ENCODE measurements at places on chromosomes 3 and 15.

DNA sequence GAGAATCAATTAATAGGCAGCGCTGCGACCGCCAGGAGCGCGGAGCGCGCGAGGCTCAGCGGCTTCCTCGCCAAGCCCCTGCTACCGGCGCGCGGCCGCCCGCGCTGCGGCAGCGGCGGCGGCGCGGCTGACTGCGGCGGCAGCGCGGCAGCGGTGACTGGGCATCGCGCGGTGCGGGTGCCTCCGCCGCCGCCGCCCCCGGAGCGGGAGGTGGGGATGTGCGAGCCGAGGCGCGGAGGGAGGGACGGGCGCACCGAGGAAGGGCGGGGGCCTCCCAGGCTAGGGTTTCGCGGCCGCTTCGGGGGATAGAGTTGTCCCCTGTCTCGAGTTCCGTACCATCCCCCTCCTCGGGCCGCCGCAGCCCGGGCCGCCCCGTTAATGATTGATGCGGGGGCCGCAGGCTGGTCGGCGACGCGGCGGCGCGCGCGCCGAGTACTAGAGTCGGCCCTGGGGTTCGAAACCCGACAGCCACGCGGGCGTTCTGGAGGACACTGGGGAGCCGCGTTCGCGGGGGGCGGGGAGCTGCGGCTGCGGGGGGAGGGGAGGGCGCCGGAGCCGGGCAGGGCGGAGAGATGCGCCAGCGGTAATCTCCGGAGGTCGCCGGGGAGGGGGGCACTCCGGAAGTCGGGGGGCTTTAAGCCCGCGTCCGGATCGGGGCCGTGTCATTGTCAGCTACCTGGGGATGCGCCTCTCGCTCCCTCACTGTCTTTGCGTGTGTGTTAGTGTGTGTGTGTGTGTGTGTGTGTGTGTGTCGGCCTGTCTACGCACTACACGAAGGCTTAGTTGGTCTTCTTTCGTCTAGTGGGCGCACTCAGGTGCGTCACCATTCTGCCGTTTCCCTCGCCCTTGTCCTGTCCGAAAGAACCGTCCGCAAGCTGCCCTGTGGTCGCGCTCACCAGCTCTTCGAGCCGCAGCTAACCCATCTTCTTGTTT is at the start of gene PAQR9:
PAQR9 (minus strand) TSS at position 159 of the 933 bp plus-strand sequence. CDS start 338 bp downstream, outside the sequence.
- no peak for DNase-seq

DNA sequence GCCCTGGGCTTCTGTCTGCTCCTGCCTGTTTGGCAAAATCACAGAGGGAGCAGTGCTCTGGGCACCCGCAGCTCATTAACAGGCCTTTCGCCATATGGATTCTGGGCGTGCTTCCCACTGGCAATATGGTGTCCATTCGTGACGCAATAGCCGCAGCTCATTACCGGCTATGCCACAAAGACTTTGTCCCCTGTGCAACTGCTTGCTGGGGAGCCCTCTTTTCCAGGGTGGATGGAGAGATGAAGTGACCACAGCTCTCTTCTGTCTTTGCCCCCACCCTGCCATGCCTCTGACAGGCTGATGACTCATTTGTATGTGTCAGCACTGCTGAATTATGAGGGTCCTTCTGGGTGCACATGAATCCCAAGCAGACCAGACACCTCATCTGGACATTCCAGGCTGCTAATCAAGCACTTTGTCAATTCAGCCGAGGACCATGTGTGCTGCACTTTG is 214.3 kb upstream of the FEZF2 start:
- DNase-seq = no peak

- DNase-seq = no peak
Measured at GRCh38 chr3:13563911-13564310, 15.0 kb downstream of the FBLN2 start.

- no peak for DNase-seq
Measured at GRCh38 chr3:126346466-126346865, 10.7 kb downstream of the KLF15 start.

GRCh38 chr3:127565711-127566110 is 24.8 kb downstream of the TPRA1 start:
- no peak for DNase-seq

DNA sequence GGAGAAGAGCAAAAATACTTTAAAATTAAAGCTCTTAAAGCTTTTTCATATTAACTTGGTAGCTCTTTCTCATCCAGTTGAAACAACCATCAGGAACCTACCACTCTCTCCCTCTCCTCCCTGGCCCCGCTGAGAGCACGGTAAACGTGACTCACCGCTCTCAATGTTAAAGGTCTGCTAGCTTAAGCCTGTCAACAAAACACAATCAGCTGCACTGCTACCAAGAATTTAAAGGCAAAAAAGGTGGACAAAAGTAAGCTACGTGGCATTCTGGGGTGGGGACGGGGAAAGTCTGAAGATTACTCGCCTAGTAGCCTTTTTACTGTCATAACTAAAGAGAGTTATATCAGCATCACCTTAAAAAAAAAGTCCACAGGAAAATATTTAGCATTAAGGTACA is 8.4 kb upstream of the GP5 start:
- no peak for DNase-seq

DNA sequence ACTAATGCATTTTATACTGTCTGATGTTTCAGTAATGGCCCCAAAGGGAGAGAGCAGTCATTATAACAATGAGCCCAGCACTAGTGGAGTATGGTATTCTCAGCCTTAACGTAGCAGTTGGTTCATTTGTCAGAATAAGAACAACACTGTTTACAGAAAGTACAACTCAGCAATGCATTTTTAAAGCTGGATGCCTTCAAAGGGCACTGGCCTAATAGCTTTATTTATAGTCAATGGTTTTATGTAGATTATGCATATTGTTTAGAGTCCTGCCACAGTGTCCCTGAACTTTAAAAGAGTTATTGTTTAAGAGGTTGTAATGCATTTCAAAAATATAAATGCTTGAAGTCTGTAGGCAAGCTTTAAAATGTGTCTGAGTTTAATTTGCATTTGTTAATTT is 211.1 kb downstream of the MCTP2 start:
- DNase-seq = no peak

DNA sequence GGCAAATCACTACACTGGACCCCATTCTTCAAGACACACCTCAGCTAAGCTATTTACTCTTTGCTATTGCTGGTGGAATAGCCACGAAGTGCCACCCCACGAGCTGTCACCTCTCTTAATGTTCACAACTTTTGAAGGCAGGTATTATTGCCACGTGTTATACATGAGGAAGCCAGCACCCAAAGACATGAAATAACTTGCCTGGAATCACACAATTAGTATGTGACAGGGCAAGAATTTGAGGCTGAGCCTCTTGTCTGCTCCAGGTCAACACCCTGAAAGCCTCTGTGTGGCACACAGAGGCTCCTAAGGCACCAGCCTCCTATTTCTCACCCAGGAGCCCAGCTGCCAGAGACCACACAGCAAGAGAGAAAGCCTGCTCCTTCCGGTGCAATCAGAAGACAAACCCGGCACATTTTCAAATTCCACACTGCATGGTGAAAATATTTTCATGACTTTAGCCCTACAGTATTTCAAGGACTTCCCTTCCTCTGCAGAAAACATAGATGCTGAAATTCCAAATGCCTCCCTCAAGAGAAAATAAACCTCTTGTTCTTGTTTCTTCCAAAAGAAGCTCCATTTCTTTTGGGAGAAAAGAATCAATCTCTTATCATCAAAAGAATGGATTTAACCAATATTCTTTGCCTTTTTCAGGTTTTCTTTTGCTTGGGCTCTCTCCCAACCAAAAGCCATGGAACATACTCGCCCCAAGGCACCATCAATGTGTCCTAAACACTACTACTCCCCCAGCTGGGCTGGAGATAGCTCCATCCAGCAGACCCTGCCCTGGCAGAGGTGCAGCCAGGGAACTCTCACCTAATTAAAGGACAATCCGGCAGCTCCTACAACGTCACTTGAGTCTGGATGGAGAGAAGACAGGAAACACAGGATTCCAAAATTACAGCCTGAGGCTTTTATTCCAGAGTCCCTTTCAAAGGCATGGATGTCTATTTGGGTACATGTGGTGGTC is 84.7 kb upstream of the THBS1 start:
- DNase-seq = no peak

- DNase-seq = no peak
Measured at GRCh38 chr15:42736178-42736792, 643 bp downstream of the CDAN1 start.

Data from NCI-H2107 (cell line).